H9 (cell line): ENCODE measurements at places on chromosomes 12 and 14.

GRCh38 chr14:55889124-55889523 is 229.1 kb upstream of the PELI2 start:
- no peak for DNase-seq

- no peak for DNase-seq
Measured at GRCh38 chr14:59159169-59159568, 29.3 kb upstream of the DAAM1 start.

- DNase-seq = peak; percentile 23
Measured at GRCh38 chr14:101197595-101198397, 294.3 kb upstream of the RTL1 start.

DNA sequence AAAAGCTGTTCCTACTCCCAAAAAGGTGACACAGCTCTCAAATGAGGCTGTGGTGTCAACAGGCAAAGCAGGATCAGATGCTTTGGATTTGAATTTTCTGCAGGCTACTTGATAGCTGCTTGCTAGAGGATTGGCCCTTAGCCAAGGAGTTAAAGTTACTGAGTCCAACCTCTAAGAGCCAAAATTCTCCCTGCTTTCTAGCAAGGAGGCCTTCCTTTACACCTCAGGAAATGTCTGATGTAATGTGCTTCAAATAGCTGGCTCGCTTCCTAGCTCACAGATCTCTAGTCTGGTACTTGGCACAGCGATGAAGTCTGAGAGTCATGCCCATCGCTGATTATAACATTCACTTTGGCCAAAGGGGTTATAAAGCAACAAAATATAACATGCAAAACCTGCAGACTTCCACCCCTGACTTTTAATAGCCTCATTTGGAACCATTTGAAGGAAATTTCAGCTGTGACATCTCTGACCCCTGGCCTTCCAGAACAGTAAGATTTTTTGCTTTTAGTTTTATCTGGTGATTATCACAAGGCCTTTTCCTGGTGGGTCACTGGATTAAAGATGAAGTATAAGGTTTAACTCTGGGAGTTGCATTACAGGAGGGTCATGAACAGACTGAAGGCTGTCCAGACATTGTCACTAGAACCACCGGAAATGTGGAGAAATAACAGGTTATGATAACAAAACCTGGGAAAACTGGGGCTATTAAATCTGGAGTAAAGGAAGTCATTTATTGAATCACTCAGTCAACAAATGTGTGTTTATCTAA is 189.7 kb downstream of the EPS8 start:
- no peak for DNase-seq

DNA sequence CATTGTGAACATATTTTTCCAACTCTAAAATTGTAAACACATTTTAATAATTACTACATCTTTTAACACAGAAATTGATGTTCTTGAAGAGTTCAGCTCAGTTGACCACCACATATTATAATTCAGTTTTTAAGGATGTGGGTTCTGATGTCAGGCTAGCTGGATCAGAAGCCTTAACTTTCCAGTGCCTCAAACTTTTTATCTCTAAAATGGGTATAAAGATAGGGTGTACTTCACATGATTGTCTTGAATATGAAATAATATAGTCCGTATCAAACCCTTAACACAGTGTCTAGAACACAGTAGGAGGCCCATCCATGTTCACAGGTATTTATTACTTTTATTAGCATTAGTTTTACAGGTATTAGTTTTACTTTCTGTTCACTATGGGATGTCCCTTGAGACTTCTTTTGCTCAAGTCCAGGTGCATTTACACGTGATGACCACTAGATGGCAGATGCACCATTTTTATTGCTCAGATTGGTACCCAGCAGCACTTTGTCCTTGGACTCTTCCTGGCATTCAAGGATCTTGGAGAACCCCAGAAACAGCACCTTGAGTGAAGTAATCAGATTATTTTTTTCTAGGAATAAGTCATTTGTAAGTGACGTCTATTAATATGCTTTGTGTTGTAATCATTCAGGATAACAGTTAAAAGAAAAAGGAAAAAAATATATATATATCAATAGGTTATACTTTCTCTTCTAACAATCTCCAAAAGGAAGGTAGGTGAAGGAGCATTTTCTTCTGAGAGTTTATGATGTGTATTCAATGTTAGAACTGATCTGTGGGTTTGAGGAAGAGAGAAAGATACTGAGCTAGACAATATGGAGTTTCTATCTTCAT is 580.2 kb downstream of the ETNK1 start:
- no peak for DNase-seq

DNA sequence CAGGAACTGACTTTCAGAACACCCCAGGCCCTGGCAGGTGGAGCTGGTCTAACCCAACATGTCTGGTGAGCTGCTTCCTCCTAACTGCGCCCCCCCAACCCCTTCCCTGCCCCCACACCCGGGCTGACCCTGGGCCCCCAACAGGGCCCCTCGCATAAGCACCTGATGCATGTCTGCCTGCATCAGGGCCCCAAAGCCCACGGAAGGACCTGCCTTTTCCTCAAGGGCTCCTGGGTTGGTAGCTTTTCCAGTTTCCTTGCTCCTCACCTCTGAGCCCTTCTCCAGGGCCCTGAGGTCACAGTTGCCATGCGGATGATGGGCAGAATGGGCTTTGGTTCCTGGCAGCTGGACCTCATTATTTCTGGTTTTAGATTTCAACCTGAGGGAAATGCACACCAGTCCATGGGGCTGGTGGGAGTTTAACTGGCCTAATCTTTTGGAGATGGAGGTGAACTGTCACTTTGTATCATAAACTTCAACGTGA is 18.5 kb downstream of the TESC start:
- DNase-seq = no peak

GRCh38 chr14:72844524-72844923 is 49.4 kb downstream of the DPF3 start:
- no peak for DNase-seq

GRCh38 chr12:10165421-10165820 is 6.5 kb downstream of the OLR1 start:
- DNase-seq = no peak

GRCh38 chr14:36518031-36518585 is 1.9 kb downstream of the NKX2-1 start:
- DNase-seq = no peak

DNA sequence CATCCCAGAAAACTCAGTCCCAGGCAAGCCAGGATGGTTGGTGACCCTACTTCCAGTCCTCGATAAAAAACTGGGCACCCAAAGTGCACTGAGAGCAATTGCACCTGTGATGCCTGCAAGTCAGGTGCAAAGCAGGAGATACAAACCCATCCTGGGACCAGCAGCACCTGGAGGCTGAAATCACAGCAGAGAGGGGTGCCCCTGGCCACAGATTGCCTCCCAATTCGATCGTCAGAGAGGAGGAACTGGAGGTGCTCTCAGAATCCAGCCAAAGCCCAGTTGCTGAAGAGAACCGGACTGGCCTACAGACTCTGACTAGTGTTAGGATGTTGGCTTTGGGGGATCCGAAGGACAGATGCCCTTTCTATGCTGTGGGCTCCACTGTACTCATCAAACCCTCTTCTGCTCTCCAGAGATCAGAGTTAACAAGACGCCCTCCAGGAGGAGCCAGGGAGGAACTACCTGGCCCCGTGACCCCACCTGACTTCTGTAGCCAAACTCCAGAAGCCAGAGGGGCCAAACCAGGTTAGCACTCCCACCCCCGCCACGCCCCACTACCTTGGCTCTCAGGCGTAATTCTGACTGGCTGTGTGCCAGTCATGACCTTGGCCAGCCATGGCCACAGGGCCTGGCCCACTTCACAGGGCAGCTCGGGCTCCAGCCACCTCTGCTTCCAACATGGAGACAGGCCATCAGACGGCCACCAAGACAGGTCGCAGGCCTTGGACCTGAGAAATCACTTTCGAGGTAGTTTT is 284.5 kb upstream of the RTL1 start:
- peak; percentile 41 for DNase-seq

DNA sequence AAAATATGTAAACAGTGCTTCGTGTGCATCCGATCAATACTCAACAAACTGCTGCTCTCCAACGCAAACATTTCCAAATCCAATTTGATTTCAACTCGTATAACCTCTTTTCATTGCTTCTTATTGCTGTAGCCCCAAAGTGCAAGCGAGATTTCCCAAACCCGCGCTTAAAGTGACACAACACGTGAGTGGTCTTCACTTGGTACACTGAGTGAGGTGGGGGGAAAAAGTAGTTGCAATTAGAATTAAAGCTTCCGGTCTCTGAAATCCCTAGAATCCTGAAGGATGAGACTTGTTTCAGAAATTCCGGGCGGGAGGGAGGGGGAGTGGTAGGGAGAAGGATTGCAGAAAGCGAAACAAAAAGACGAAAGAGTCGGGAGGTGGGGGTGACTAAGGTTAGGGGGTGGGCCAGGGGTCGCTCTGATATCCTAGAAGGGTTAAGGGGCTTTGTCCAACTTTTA is 387.5 kb downstream of the BCAT1 start:
- no peak for DNase-seq
